ENCODE measurements at places on chromosomes 5 and 9.

GRCh38 chr9:88065619-88066018 is 72.7 kb downstream of the SPATA31C2 start:
- DNase-seq = no peak

- DNase-seq = no peak
Measured at GRCh38 chr5:61674378-61674777, 342.3 kb downstream of the ZSWIM6 start.

DNA sequence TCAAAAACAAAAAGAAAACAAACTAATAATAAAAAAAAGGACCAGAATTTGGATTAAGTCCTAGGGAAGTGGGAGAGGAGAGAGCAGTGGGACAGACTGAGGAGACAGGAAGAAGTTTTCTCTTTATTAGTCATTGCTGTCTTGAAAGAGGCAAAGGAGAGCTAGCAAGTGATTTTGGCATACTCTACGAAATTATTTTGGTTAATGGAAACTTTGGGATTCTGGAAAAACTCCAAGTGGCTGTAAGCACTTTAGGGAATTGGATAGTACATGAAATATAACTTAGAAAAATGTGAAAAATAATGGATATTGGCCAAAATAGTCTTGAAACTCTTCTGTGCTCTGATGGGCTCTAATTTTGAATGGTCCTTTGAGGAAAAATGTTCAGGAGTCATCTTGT is 1641.8 kb upstream of the WWC1 start:
- no peak for DNase-seq

- no peak for DNase-seq
Measured at GRCh38 chr9:27408001-27408400, 111.1 kb upstream of the EQTN start.

GRCh38 chr9:109894921-109895758 is 115.1 kb downstream of the PALM2AKAP2 start:
- peak; percentile 29 for DNase-seq

- DNase-seq = no peak
Measured at GRCh38 chr5:178357678-178358077, 125.1 kb upstream of the PHYKPL start.

- no peak for DNase-seq
Measured at GRCh38 chr9:134494273-134494815, 147.3 kb upstream of the COL5A1 start.

DNA sequence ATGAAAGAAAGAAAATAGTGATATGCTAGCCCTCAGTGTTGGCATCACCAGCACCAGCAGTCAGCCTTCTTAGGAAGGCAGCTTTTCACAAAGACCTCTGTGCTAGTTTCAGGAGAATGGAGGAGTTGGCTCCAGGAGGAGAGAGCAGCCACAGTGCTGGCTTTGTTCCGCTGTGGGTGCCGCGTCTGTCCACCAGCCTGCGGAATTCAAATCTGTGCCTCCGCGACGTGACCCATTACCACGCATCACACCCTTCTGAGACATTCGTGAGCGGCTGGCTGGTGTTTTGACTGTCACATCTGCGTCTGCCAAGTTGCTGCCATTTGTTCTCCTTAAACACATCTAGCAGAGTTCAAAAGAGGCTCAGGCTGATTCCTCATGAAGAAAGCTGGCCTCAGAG is 34.4 kb downstream of the SNX18 start:
- DNase-seq = peak; percentile 48

- DNase-seq = no peak
Measured at GRCh38 chr9:116380496-116380995, 227.0 kb downstream of the PAPPA start.

DNA sequence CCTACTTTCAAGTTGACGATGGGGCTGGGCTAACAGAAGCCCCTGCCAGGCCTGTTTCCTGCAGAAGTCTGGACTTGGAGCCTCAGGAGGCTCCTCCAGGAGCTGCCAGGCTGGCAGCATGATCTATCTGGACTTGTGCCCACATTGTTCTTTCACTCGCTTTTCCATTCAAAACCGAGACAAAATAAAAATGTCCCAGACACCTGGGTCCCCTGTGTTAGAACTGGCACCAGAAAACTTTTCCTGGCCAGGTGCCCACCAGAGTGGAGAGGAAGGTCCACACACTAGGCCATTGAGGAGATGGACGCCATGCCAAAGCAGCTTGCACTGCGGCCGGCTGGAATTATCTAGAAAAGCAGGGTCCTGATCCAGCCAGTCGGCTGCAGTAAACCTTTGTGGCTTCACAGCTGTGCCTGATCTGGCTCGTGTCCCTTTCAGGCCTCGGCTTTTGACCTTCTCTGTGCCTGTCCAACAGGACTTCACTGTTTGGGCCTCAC is 78.2 kb downstream of the GCNT1 start:
- DNase-seq = no peak

DNA sequence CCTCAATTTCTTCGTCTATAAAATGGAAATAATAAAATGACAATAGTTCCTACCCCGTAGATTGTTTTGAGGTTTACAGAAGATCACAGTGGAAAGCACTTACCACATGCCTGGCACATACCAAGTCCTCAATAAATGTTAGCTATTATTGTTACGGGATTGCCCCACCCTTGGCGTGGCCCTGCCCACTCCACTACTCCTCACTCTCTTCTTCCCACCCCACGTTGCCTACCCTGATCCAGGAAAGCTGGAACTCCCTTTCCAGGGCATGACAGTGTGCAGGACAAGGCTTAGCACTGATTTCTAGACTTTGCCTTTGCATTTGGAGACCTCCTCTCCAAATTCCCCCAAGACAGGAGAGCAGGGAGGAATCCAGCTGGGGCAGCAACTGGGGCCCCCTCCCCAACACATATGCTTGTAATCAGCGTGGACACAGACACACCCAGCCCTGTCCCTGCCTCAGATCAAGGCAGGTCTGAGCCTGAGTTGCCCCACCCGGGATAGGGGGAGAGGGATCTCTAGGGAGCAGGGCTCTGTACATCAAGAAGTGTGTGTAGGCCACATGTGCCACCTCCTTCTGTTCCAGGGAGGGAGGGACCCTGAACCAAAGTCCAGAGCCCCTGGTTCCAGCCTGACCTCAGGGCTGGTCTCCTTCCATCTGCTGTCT is 6.7 kb downstream of the SLC4A9 start:
- no peak for DNase-seq

DNA sequence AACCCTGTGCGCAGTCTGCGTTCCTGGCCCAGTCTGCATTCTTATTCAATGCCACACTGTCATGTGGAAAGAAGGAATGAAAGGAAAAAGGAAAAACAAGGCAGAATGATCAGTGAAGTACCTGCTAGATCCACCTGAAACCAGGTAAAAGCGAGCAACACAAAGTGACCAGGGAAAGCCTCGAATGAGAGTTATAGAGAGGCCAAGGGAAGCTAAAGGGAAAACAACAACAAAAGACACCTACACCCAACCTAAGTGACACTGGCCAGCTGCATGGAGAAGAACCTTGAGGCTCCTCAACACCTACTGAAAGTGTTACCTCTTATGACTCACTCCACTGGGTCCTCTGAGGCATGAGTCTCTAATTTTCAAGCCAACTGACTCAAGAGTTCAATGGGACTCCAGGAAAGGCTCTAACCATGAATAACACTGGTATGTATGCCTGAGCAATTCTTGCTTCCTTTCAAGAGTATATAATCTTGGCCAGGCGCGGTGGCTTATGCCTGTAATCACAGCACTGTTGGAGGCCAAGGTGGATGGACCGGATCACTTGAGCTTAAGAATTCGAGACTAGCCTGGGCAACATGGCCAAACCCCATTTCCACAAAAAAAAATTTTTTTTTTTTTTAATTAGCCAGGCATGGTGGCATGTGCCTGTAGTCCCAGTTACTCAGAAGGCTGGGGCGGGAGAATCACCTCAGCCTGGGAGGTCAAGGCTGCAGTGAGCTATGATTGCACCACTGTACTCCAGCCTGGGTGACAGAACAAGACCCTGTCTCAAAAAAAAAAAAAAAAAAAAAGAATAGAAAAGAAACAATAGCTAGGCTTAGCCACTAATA is 29.0 kb downstream of the MTMR12 start:
- DNase-seq = no peak

GRCh38 chr5:137300411-137301240 is 198.5 kb downstream of the SPOCK1 start:
- no peak for DNase-seq

DNA sequence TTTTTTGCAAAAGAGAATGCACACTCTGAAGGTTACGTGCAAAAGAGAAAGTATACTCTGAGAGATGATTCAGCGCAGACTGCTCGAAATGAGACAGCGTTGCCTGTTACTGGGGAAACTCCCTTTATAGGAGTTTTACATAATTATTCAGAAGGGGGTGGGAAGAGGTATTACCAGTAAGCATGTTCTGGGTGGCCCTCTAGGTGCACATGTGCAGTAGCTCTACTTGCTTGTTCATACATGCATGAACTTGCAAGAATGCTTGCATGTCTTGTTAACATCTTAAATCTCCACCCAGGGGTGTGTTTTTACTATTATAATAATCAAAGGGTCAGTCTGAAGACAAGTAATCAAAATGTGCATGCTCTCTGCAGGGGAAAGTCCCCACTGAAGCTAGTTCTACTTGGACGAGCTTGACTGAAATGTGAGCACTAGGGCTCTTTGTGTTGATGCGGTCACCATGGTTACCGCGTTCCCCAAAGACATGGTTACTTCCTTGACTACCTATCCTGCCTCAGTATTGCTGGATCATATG is 75.5 kb downstream of the SGCD start:
- DNase-seq = peak; percentile 23

DNA sequence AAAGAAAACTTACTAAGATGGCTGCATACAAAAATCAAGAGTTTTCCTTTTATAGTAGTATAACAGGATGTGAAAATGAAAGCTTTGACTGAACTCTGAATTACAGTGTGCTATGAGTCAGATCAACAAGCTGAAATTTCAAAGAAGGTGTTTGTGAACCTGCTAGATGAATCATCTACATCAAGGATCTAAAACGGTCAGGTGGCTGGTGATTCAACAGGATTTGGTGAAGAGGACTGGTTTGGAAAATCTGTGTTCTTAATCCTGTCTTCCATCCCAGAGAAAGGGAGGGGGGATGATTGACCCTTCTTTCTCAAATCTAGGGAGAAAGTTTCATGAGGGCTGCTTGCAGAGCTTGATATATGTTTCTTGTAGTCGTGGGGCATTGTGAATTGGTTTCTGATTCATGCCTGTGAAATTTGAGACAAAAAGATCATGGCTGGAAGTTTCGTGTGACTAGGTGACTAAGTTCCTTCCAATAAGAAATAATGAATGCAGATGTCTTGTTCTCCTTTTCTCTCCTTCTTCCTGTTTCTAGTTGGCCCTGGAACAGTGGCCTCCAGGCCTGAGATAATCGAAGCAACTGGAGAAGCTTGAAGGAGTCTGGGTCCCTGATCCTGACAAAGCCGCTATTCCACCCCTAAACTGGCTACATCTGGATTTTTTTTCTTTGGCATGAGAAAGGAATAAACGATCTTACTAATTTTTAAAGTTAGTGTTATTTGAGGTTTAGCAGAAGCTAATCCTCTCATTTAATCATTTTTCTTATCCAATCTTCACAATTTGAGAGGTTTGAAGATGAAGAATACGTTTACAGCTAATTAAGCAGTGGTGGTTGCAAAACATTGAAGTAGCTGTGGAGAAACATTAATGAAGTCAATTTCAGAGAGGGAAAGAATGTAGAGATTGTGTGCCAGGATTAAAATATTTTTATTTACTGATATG is 67.2 kb downstream of the MRPS30 start:
- no peak for DNase-seq

- DNase-seq = no peak
Measured at GRCh38 chr9:82512728-82513127, 524.2 kb downstream of the SPATA31D1 start.

DNA sequence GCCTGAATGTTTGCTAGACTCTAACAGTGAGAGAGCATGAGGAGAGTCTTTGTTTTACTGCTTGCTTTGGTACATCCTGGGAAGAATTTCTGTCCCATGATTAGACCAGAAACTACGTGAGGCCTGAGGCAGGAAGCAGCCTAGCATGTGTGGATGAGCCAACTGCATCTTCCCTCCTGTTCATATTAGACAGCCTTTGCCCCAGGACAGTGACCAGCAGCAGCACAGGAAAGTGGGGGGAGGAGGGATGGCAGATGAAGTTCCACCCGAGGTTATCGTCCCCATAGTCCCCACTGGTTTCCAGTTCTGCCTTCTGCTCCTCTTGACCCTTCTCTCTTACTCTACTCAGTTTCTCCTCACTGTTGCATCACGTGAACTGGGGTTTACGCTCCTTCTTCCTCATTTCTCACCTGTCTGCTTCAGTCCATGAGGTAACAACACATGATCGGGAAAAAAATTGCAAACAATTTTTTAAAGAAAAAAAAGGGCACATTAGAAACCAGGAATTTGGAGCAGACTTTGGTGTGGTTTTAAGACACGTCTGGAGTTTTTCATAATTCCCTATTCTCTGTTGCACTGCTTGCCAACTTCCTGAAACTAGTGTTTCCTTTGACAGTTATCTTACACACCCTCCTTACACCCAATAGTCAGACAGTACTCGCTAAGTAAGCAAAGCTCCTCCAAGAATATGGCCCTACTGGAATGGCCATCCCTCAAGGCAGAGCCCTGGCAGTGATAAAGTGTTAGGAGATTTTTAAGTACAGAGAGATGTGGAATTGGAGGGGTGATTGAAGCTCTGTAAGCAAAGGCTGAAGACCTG is 84.1 kb downstream of the SNX18 start:
- DNase-seq = no peak

GRCh38 chr5:115962565-115963402 is 509 bp downstream of the LVRN start:
- no peak for DNase-seq

DNA sequence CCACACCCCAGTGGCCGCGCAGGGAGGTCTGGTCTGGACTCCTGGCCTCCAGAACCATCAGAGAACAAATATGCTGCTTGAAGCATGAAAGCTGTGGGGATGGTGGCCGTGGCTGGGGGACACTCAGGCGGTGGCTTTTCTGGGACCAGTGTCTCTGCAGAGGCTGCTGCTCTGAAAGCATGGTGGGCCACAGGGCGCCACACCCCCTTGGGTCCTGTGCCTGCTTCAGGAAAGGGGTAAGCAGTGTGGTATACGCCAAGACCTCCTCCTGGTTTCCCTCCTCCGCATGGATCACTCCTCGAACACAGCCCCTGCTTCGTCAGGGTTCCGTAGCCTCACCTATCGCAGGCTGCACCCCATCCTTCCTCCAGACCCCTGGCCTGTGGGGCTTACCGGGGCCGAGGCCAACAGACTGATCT is 19.7 kb upstream of the TERT start:
- DNase-seq = no peak

GRCh38 chr9:28318515-28318914 is 745.2 kb upstream of the C9orf72 start:
- no peak for DNase-seq

- no peak for DNase-seq
Measured at GRCh38 chr9:111937781-111938426, 41.3 kb downstream of the UGCG start.

- DNase-seq = no peak
Measured at GRCh38 chr9:135289081-135289491, 190.5 kb upstream of the PPP1R26 start.

GRCh38 chr5:120304663-120305062 is 159.4 kb upstream of the PRR16 start:
- DNase-seq = no peak

All from hippocampal formation (tissue), 2 donors.